ENCODE measurements at places on chromosomes 3 and 15. TPM values are rescaled to one million over a fixed set of nuclear protein-coding genes. Genes with fewer than 3 reads are reported as not detected.

Gene TEX264
- 52.3 TPM for polyA plus RNA-seq

Gene TPRG1
- 1.3 TPM for polyA plus RNA-seq

Gene PDIA5
- 29.8 TPM for polyA plus RNA-seq

Gene CHRNA5
- 10.0 TPM for polyA plus RNA-seq

Gene PLA1A
- polyA plus RNA-seq = 0.08 TPM
